ENCODE measurements at places on chromosomes 4 and X.

GRCh38 chr4:59644765-59645164 is 1555.4 kb upstream of the ADGRL3 start:
- DNase-seq, result no peak

DNA sequence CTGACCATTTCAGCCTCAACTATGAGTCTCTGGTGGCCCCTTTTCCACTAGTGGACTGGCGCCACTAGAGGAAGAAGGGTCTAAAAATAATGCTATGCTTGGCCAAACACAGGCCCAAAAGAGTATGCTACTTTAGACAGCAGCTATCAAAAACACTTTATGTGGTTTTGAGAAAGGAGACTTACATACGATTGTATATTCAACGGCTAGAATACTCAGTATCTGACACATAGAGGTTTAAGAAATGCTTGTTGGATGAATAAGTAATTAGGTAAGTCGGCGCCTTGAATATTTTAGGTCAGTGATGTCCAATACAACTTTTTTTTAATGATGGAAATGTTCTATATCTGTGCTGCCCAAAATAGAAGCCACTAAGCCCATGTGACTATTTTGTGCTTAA is 25.7 kb upstream of the TMPRSS11A start:
- DNase-seq, result no peak

DNA sequence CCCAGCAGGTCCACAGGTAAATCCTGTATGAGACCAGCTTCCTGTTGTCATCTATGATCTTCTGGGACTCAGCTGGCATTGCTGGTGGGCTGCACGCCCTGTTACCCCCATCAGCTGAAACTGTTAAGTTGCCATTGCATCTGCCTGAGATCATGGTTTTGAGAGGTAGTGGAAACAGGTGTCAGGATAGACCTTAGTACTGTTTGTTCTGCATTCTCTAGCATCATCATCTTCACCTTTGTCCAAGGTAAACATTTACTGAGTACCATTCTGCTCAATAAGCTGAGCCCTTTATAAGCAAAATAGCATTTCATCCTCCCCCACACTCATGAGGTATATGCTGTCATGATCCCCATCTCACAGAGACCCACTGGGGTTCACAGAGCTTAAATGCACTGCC is 42.9 kb upstream of the PROM1 start:
- DNase-seq, result no peak

GRCh38 chr4:39521253-39521919 is 5.9 kb downstream of the UGDH start:
- DNase-seq, result no peak

GRCh38 chr4:17787315-17787714 is 5.9 kb upstream of the FAM184B start:
- DNase-seq, result peak; percentile 18

GRCh38 chr4:90184560-90184959 is 57.4 kb downstream of the CCSER1 start:
- no peak for DNase-seq

Measured in AG04450 (cell line).